ENCODE measurements at places on chromosomes 1 and 21.

DNA sequence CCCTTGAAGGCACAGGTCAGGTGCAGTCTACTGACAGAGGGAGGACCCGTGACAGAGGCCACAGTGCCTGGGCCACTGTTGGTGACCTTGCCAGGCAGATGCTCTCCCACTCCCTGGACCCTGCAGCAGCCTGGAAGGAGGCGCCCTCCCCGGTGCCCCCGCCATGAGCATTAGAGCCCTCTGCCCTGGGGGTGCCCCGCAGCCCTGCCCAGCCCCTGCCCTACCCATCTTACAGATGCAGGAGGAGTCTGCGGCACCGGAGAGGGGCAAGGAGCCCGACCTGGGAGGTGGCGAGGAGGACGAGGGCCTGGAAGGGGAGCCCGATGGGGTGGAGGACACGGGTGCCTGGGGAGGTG lies 9.7 kb upstream of the SMIM1 start:
- no peak for DNase-seq

GRCh38 chr21:27225151-27225550 lies 258.3 kb upstream of the ADAMTS5 start:
- no peak for DNase-seq

GRCh38 chr1:50522691-50523342 lies 99.6 kb upstream of the DMRTA2 start:
- no peak for DNase-seq

DNA sequence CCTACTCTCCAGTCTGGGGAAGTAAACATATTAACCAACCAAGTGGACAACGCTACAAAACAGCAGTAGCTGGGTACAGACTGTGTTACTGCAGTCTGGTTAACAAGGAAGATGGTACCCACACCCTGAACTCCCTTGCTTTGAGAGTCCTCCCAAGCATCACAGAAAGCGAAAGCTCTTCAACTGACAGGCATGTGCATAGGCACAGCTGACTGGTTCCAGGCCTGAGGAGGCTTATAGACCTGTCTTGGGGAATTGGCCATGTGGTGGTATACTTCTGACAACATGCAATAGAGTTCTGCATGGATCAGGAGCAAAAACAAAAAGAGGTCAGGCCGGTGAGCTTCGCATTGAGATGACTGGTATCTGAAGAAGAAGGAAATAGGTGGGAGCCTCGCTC lies 17.4 kb downstream of the LMX1A start:
- DNase-seq, result no peak
